Glutamatergic neuron (in vitro differentiated cells): ENCODE measurements at places on chromosomes 5 and 9.
A peak's percentile ranks its signal among the peaks of the same experiment; 100 is the strongest.

DNA sequence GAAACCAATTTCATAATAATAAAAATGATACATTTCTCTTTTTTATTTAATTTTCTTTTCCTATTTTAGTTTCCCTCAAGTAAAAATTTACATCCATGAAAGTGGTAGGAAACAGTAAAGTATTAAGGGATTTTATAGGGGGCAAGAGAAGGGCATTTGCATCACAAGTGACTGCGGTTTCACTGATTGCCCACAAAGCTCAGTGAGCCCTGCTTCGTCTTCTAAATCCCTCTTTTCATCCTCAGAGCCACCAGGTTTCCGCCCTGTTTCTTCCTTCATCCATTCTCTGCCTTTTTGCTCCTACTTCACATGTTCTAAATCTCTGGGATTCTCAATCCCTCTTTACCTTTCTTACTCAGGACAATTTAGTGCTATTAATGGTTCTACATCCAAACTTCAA is 491.4 kb downstream of the LRRC70 start:
- no peaks in the 10 kb centered on the region for H3K27me3 ChIP-seq
- H3K36me3 ChIP-seq: no peaks in the 10 kb centered on the region
- no peak overlapping the region for H3K27ac ChIP-seq
- H3K4me1 ChIP-seq: no peaks in the 10 kb centered on the region

DNA sequence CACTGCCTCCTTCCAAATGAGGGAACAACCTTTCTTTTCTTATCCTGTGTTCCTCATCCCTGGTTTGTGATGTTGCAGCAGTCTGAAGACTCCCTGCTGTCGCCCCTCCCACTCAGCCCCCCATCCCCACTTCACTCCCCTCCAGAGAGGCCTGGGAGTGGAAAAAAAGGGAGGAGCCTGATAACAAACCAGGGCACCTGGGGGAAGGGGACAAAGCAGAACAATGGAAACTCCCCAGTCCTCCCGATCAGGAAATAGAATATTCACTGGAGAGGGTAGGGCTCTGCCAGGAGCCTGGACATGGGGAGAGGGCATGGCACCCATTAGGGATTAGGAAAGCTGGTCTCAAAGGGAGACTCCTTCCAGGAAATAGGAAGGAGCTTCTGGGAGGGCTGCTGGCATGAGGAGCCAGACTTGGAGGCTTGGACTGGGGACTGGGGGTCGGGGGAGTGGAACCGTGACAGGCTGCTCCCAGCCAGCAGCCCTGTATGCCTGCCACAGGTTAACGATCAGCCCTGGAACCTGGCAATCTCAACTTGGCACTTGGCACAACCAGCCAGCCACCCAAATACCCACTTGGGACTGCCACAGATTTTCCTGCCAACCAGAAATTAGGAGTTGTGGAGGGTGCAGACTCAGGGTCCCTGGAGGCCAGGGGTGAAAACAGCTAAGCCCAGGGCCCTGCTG is 20.0 kb downstream of the PCDH1 start:
- H3K27me3 ChIP-seq: peaks cover 12% of the 10 kb centered on the region
- H3K36me3 ChIP-seq: peaks cover 7% of the 10 kb centered on the region
- no peak overlapping the region for H3K27ac ChIP-seq
- no peak for DNase-seq
- H3K4me3 ChIP-seq: no peak overlapping the region

GRCh38 chr5:148829248-148829594 is 2.8 kb downstream of the ADRB2 start:
- H3K4me1 ChIP-seq: no peaks in the 10 kb centered on the region
- H3K4me3 ChIP-seq: no peak overlapping the region
- no peaks in the 10 kb centered on the region for H3K36me3 ChIP-seq
- peaks cover 11% of the 10 kb centered on the region for H3K27me3 ChIP-seq
- no peak for DNase-seq

- DNase-seq: no peak
- peak overlapping the region; percentile 94 for H3K27ac ChIP-seq
- H3K4me1 ChIP-seq: peaks cover 49% of the 10 kb centered on the region
- peaks cover 21% of the 10 kb centered on the region for H3K27me3 ChIP-seq
- H3K36me3 ChIP-seq: no peaks in the 10 kb centered on the region
- H3K4me3 ChIP-seq: peak overlapping the region; percentile 75
Observed at GRCh38 chr5:150498501-150498900, 9.4 kb upstream of the NDST1 start.

GRCh38 chr5:168153263-168153875 is 138.1 kb upstream of the WWC1 start:
- no peaks in the 10 kb centered on the region for H3K36me3 ChIP-seq
- H3K4me1 ChIP-seq: peaks cover 42% of the 10 kb centered on the region
- no peak overlapping the region for H3K4me3 ChIP-seq
- no peak for DNase-seq
- H3K27me3 ChIP-seq: no peaks in the 10 kb centered on the region
- H3K27ac ChIP-seq: no peak overlapping the region

DNA sequence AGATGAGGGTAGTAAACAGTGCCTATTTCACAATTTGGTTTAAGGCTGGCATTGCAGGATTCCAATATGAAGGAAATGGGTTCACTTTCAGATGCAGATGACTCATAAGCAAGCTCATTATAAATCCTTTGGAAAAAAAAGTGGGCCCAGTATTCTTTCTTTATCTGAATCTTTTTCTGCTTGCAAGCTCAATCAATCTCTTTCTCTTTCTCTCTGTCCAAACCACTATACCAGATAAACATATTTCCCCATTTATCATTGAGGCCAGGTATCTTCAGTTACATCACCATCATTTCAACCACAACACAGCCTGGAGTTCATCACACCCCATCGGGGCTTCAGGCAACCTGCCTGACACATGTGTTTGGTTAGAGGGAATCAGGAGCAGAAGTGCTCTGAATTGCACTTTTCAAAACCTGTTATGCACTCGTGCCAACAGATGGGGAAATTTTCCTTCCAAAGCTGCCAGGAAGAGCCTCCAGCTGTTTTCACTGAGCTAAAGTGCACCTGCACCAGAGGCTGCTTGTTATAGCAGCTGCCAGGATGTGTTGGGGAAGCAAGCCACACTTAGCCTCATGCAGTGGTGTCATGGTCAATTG is 30.0 kb upstream of the MAMDC2 start:
- no peak overlapping the region for H3K4me3 ChIP-seq
- no peaks in the 10 kb centered on the region for H3K4me1 ChIP-seq
- no peak for DNase-seq
- H3K27me3 ChIP-seq: no peaks in the 10 kb centered on the region
- no peaks in the 10 kb centered on the region for H3K36me3 ChIP-seq
- H3K27ac ChIP-seq: no peak overlapping the region

GRCh38 chr5:139574641-139575312 is 13.6 kb downstream of the UBE2D2 start:
- no peak overlapping the region for H3K27ac ChIP-seq
- H3K4me3 ChIP-seq: no peak overlapping the region
- no peaks in the 10 kb centered on the region for H3K27me3 ChIP-seq
- DNase-seq: no peak
- H3K36me3 ChIP-seq: no peaks in the 10 kb centered on the region

DNA sequence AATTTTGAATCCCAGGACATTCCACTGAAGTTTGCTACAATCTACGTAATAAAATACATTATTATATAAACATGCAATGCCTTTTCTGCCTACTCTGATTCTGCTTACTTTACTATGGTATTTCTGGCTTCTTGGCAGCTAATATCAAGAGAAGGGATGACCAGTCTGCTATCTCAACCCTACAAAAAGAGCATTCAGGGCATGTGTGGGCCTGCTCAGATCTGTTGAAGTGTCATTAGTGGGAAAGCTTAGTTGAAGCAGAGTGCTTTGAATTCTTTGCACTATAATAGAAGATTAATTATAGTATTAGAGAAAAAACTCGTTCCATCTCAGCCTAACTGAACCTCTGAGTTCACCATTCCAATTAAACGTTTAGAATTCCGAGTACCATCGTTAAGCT is 339.5 kb upstream of the ISL1 start:
- no peak overlapping the region for H3K4me3 ChIP-seq
- no peaks in the 10 kb centered on the region for H3K36me3 ChIP-seq
- peaks cover 6% of the 10 kb centered on the region for H3K27me3 ChIP-seq
- DNase-seq: no peak
- peaks cover 43% of the 10 kb centered on the region for H3K4me1 ChIP-seq

DNA sequence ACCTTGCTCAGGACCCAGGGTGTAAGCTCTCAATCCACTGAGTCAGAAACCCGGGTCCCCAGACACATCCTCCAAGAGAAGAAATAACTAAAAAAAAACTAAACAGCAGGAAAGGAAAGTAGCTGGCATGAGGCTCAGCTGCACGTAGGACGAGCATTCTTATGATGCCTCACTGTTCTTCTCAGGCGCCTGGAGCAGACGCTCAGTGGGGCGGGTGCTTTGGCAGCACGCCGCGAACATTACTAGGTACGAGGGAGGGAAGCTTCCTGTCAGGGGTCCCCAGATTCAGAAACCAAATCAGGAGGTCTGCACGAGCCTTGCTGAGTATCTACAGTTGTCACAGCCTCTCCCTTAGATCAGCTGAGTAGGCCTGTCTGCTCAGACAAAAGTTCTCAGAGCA is 85.8 kb downstream of the SECISBP2 start:
- peak overlapping the region; percentile 12 for H3K27ac ChIP-seq
- peaks cover 21% of the 10 kb centered on the region for H3K27me3 ChIP-seq
- no peak for DNase-seq
- peaks cover 9% of the 10 kb centered on the region for H3K36me3 ChIP-seq
- no peak overlapping the region for H3K4me3 ChIP-seq

DNA sequence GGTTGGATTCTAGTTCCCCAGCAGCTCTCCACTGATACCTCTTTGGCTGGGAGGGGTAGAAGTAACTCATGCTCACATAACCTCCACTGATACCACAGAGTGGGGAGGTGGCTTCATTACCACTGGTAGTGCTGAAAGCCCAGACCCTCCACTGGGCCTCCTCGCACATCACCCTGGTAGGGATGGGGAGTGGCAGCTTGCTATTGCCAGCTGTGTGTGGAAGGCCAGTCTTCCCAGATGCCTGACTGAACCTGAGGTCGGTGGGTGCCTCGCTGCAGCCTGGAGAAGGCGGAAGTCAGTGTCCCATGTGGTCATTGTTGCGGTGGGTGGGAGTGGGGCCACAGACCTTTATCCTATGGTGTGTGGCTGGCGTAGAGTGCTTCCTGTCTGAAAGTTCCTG is 138.0 kb downstream of the TAF11L14 start:
- peak overlapping the region; percentile 94 for H3K27ac ChIP-seq
- no peak for DNase-seq
- peaks cover 7% of the 10 kb centered on the region for H3K27me3 ChIP-seq
- H3K36me3 ChIP-seq: no peaks in the 10 kb centered on the region
- H3K4me3 ChIP-seq: no peak overlapping the region
- peaks cover 29% of the 10 kb centered on the region for H3K4me1 ChIP-seq

GRCh38 chr9:127980060-127980705 is 606 bp downstream of the EEIG1 start:
- no peaks in the 10 kb centered on the region for H3K36me3 ChIP-seq
- DNase-seq: peak; percentile 56
- H3K4me1 ChIP-seq: peaks cover 12% of the 10 kb centered on the region
- H3K27me3 ChIP-seq: peaks cover 15% of the 10 kb centered on the region

DNA sequence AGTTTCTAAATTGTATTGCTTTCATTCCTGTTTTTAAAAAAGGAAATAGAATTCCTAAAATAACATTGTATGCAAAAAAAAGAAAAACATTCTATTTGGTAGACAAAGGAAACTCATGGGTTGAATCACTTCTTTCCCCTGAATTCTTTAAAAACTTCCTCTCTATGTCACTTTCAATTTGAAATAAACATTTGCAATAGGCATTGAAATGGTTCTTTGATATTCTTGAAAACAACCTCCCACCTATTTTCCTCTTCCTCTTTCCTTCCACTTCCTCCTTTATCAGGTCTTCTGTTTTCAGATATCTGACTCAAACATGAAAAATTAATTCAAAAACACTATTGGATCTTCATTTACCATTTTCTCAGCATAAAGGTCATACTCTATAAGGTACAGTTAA is 442.0 kb upstream of the MEF2C start:
- H3K4me3 ChIP-seq: no peak overlapping the region
- H3K27ac ChIP-seq: no peak overlapping the region
- no peaks in the 10 kb centered on the region for H3K27me3 ChIP-seq
- no peak for DNase-seq
- peaks cover 4% of the 10 kb centered on the region for H3K36me3 ChIP-seq

DNA sequence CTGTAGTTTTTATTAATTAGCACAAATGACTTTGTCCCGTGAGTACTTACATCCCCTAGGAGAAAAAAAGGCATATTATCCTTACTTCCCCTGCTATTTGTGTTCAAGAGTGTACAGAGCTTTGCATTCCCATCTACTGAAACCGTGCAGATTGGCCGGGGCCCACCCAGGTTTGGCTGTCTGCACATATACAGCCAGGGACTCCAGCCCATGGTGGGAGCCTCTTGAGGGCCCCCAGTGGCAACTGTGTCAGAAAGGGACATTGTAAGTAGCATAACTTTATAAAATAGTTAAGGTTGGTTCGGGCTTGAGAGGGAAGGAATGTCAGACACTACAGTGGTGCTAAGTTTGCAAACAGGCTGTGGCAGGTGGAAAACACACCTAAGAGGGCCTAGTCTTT is 24.7 kb downstream of the PHF2 start:
- peaks cover 4% of the 10 kb centered on the region for H3K27me3 ChIP-seq
- H3K4me3 ChIP-seq: peak overlapping the region; percentile 51
- H3K36me3 ChIP-seq: no peaks in the 10 kb centered on the region
- H3K4me1 ChIP-seq: peaks cover 31% of the 10 kb centered on the region
- no peak for DNase-seq

DNA sequence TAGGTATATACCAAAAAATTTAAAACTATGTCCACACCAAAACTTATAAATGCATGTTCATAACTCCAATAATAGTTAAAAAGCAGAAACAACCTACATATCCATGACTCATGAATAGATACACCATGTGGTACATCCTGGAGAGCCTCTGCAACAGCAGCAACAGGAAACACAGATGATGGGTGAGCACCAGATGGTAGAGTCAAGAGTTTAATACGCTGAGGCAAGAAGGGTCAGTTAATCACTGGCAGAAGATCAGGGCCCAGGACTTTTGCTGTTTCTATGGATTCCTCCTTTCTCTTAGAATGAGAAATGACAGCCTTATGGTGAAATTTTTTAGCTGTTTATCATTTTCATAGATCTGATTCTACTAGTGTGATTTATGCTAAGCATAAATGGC is 351.8 kb upstream of the ADAMTSL1 start:
- no peaks in the 10 kb centered on the region for H3K36me3 ChIP-seq
- no peak overlapping the region for H3K27ac ChIP-seq
- H3K27me3 ChIP-seq: no peaks in the 10 kb centered on the region
- H3K4me1 ChIP-seq: peaks cover 14% of the 10 kb centered on the region
- no peak for DNase-seq
